ENCODE measurements at places on chromosomes 3 and 15.

DNA sequence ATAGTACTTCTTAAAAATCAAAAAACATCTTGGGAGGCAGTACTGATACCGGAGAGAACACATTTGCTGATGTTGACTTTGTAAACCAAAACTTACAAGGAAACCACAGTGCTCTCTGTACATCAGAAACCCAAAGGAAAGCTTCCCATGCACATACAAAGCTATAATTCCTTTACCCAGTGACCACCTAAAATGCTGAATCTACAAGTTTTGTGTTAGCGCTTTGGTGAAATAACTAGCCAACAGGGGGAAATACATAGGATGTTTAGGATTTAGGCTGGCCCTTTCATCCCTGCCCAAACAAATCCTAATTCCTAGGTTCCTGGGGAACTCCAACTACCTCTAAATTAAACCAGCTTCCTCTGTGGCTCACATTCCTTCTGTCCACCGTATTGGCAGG lies 15.3 kb upstream of the SPG21 start:
- DNase-seq: no peak

- no peak for DNase-seq
Measured at GRCh38 chr15:81265256-81265943, 58.5 kb downstream of the STARD5 start.

DNA sequence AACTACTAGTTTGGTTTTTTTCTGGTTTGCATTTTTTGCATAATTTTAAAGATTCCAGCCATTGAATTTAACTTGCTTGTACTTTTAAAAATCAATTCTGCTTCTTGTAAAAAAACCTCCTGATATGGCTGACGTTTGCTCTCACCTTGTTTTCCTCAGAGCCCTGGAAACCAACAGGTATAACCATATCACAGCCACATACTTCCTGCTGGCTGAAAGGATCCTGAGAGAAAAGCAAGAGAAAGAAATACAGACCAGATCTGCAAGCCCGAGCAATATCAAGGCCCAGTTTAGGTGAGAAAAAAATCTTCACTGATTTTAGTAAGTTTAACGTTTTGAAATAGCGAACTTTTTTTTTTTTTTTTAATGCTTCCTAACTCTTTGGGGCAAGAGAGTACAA lies 56.8 kb downstream of the SNRK start:
- no peak for DNase-seq

DNA sequence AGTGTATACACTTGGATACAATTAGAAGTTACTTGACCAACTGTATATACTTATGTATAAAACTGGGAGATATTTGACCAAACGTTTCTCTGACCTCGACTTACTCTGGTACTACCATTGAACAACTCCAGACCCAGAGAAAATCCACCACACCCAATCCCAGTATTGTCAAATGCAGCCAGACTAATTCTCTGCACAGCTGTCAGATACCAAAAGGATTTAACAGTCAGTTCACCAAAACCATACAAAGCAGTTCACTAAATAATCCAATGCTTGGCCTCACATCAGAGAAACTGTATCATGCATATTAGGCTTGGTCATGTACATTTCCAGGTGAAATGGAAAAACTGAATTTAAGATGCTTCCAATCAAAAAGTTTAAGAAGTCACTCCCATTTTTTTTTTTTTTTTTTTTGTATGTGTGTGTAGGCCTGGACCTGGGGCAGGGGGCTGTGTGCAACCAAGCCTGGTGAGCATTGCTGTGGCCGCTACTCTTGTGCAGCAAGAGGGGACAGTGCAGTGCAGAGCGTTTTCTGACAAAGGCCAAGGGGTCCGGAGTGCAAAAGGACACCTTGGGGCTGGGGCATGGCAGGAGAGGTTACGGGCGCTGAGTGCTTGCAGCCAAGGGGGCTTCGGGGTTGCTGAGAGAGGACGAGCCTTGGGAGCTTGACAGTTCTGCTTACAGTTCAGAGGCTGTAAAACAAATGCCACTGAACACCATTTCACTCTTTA lies 1.4 kb downstream of the TOMM70 start:
- DNase-seq: no peak

GRCh38 chr3:134971306-134971705 lies 176.2 kb downstream of the EPHB1 start:
- DNase-seq: no peak

- no peak for DNase-seq
Measured at GRCh38 chr15:89326316-89326715, 8.3 kb downstream of the POLG start.

GRCh38 chr15:91231703-91232102 lies 131.6 kb downstream of the SV2B start:
- no peak for DNase-seq

DNA sequence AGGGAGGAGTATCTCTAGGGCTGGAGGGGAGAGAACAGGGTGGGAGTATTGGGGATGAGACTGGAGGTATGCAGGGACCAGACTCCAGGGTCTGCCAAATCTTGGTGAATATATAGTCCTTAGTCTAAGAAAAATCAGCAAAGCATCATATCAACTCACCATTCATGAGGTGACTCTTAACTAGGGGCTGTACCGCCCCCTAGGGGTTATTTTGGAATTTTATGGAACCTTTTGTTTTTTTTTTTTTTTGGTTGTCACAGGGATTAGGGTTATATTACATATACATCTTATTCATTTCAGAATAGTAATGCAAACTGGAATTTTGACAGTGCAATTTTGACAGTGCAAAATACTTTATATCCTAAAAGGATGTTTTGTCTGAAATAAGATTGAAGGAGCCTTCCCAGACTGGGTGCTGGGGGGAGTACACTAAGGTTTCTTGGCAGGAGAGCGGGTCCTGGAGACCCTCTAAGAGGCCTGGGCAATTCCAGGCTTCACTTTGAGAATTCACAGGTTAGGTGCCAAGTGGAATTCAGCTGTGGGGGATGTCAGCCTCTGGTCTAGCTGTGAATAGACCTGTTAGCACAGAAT lies 7.5 kb downstream of the CMTM7 start:
- no peak for DNase-seq

DNA sequence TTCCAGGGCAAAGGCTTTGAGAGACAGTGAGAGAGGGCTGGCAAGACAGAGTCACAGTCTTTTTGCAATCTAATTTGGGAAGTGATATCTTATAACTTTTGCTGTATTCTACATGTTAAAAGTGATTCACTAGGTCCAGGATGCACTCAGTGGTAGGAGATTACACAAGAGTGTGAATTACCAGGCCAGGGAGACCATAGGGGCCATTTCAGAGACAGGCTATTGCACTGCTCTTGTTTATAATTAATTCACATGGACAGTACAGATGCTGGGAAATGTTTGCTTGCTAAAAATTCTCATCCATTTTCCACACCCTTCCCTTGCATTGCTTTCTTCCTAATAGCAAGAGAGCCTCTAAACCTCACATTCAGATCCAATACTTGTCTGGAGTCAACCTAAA lies 22.6 kb upstream of the POMGNT2 start:
- no peak for DNase-seq

DNA sequence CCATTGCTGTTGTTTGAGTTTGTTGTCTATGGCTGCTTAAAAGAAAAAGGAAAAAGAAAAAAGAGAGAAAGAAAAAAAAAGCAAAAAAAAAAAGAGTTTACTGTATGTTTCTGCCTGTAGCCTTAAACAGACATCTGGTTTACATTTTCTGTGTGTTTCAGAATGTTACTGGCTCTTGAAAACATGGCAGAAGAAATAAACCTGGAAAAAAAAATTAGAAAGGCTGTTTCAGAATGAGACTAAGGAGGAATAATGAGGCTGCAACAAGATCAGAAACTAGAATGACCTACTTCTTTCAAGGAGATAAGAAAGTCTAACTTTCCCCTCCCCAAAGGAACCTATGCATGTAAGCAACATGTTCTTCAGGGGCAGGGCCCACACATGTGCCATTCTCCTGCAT lies 292.1 kb downstream of the DIPK2A start:
- no peak for DNase-seq

DNA sequence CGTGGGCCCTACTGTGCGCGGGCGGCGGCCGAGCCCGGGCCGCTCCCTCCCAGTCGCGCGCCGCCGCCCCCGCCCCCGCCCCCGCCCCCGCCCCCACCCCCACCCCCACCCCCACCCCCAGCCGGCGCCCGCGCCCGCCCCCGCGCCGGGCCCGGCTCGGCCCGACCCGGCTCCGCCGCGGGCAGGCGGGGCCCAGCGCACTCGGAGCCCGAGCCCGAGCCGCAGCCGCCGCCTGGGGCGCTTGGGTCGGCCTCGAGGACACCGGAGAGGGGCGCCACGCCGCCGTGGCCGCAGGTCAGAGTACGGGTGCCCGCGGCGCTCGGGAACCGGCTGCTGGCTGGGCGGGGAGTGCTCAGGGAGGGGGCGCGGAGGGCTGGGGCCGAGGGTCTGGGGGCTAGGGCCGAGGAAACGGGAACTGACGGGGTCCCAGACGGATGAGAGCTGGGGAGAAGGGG lies 1.1 kb upstream of the PPARG start:
- peak; percentile 14 for DNase-seq

DNA sequence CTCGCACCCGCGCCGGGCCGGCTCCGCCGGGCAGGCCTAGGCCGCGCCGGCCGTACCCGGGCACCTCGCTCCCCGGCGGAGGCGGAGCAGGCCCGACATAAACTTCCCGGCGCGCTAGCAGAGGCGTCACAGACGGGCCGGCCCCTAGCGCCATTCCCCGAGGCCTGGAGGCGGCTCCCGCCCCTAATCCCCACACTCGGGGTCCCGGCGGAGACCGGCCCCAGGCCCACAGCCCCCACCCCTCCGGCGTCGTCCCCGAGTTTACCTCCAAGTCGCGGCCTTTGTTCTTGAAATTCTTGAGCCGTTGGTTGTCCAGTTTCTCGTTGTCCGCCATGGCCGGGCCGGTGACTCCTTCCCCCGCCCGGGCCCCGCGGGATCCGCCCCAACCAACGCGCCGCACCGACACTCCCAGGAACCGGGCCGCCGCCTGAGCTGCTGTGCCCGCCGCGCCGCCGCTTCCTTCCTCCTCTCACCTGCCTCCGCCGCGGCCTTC lies 376 bp downstream of the KPNA4 start:
- peak; percentile 69 for DNase-seq

- DNase-seq: no peak
Measured at GRCh38 chr3:188046561-188047211, 107.3 kb upstream of the LPP start.

DNA sequence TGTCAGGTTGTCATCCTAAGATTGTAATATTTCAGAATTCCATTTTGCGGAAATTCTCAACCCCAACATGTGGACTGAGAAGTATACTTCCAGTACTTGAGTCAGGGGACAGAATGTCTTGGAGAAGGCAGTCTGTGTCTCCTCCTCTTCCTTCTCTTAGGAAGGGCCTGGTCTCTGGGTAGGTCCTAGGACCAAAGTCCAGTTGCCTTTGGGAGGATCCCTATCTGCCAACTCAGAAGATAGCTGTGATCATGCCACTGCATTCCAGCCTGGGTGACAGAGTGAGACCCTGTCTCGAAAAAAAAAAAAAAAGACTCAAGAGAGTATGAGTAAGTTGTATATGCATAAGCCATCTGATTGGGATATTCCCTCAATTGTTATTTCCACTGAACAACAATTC lies 23.9 kb upstream of the FAM3D start:
- DNase-seq: no peak

DNA sequence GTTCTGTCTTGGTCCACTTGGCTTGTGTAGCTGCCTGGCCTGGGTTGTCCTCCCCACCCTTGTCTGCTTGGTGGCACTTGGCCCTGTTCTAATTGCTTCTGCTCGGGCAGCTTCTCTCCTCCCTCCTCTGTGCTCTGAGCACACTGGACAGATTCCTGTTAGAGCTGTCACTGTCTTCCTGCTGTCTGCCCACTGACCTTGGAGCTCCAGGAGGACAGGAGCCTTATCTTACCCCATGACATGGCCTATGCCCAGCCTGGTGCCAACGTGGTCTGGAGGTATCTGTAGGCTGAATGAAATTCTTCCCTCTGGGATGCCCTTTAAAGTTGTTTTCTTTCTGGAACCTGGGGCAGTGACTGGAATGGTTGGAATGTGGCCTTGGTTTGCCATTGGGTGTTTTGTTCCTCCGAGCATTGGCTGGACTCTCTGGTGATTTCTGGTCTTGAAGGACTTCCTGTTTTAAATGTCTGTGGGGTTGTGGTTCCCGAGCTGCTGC lies 94.1 kb downstream of the FAM43A start:
- no peak for DNase-seq

GRCh38 chr15:67148196-67148701 lies 82.8 kb downstream of the SMAD3 start:
- DNase-seq: no peak

GRCh38 chr15:77144026-77144425 lies 73.1 kb upstream of the TSPAN3 start:
- DNase-seq: no peak

DNA sequence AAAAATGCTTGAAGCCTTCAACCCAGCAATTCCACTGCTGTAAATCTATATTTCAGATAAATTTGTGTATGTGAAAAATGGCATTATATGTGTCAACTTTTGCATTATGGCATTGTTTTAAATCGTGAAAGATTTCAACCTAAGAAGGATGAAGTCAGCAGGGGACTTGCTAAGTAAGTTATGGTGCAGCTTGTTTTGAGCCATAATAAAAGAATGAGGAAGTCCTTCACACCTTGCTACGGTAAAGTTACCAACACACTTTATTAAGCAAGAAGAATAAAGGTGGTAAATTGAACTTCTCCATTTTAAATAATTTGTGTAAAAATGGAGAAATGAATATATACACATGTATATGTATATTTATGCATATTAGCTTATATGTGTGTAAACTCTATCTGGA lies 371.4 kb downstream of the ROBO2 start:
- DNase-seq: no peak

- peak; percentile 63 for DNase-seq
Measured at GRCh38 chr15:71743861-71744382, 66.4 kb upstream of the NR2E3 start.

DNA sequence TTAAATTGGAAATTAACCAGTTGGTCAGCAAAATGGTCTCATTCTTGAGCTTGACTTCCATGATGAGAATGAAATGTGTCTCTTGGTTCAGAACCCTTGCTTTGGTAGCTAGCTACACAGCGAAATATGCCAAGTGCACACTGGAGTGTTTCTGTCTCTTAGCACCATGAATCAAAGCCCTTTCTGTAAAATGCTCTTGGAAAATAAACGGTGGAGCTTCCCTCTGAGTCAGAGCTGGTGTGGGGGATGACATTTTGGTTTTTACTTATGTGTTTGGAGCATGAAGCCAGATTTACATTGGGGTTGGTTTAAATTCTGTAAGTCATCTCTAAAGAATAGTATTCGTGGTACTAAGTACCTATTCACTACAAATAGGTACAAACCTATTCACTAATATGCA lies 85.1 kb upstream of the NANOGP8 start:
- DNase-seq: no peak

- DNase-seq: peak; percentile 86
Measured at GRCh38 chr3:101069901-101070798, 76.9 kb upstream of the ABI3BP start.

GRCh38 chr3:54527521-54527920 lies 400.3 kb downstream of the LRTM1 start:
- no peak for DNase-seq

DNA sequence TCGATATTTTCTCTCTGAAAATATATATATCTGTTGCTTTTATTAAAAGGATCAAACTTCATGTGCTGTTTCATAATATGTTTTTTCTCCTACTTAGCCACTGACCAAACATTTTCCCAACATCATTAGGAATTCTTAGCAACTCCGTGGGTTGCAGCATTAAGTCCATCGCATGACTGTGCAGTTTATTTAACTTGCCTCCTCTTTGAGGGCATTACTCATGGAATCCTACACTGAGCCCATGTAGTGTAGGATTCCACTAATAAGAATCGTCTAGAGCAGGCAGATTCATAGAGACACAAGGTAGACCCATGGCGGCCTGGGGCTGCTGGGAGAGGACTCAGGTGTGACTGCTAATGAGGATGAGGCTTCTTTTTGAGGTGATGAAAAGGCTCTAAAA lies 49.3 kb downstream of the CMTM6 start:
- no peak for DNase-seq
